ENCODE measurements at places on chromosomes 6 and 20. TPM values are rescaled to one million over a fixed set of nuclear protein-coding genes. Genes with fewer than 3 reads are reported as not detected.
A peak's percentile ranks its signal among the peaks of the same experiment; 100 is the strongest.

- no peak for DNase-seq
Observed at GRCh38 chr6:11971154-11971553, 41.0 kb upstream of the HIVEP1 start.

GRCh38 chr20:24118034-24118433 is 129.5 kb upstream of the GGTLC1 start:
- DNase-seq: peak; percentile 24

DNA sequence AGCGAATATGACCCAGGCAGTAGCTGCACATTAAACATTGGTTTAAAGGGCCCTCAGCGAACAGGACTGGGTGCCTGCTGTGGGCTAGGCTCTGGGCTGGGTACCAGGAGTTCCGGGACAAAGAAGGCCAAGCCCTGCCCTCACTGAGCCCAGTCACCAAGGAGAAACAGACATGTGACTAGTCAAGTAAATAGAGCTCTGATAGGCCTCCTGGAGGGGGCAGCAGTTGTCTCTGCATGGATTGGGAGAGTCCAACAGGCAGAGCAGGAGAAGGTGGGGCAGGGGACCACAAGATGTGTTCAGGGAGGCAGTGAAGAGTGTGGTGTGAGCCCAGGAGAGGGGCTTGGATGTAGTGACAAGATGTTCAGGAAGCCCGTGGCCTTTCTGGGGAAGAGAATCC is 3.1 kb downstream of the HM13 start:
- DNase-seq: no peak

DNA sequence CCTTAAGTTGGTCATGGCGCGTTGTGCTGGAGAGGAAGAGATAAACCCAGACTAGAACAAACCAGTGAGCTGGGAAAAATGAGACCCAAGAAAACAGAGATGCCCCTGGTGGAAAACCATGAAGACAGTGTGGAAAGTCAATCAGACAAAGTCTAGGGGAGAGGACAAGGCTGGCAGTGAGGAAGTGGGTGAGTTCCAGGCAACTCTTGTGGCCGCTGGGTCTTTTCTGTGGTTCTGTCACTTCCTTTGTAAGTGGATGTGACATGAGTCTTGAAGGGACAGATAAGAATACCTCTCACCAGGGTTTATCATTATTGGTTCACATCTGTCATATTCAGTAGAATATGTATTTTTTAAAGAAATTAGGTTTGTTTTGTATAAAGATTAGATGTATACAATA is 738.4 kb downstream of the DHX35 start:
- DNase-seq: no peak

The E2F1 gene
- 9.8 TPM for polyA plus RNA-seq

DNA sequence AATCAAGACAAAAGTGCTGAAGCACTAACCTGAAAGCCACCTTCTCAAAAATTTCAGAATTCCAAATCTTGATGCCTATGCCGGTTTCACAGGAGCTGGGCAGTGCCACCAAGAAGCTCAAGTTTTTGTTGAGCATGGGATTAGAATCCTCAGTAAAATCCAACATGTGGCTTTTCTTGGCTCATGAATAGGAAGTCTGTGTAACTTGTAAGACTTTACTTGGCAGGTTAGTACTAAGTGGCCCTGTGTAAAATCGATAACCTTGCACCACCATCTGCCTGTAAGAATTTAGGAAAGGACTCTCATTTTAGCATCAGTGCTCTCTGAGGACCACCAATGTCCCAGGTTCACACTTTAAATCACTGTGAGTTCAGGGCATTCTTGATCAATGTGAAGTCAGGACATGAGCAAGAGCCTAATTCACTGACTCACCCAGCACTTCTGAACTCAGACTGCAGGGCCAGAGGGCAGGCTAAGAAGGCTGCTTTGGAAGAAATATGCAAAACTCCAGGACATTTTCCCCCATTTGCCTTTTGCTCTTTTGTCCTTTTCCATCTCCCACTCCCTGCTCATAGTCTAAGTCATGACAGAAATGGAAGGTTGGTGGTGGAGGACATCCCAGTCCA is 113.2 kb downstream of the EDN1 start:
- DNase-seq: no peak

DNA sequence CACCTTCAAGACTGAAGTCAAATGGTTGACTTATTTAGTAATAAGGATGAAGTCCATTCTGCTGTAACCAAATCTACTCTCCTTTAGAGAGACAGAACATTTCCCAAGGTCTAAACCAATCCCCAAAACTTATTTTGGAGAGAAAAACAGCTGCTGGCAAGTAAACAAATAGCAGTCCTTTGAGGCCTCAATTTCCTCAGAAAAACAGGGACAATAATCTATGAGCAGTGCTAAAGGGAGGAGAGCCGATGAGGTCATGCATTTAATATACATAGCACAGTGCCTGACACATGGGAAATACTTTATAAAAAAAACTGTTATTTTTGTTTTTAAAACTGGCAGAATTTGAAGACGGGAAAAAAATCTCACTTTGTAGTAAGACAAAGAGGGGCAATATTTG is 526.0 kb downstream of the EPM2A start:
- DNase-seq: peak; percentile 47

DNA sequence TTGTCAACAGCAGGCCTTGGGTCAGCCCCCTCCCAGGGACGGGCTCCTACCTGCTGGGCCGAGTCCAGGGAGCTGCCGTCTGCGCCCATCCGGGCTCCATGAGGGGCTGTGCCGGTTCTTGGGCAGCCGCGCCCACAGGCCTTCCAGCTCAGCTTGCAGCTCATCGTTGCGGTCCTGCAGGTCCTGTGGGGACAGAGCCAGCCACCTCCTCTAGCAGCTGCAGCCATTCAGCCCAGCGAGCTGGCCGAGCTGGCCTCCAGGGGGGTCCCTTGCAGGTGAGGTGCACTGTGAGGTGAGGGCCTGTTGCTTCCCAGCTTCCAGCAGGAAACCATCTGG is 74.4 kb downstream of the GINS1 start:
- DNase-seq: no peak

DNA sequence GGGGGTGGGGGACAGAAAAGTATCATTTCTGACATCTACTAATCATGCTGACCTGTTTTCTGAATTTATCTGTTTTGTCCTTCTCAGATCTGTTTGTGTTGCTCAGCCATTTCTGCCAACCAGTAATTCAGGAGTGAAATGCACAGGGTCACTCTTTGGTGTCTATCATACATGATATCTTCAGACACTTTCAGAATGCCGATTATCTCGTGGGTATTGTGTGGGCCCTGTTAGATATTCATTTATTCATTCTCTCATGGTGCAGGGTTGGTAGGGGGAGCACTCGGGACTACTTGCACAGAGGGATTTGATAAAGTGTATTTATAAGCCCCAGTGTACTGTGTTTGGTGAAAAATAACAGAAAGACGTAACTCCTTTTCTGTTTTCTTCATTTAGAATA is 101.2 kb upstream of the CITED2 start:
- no peak for DNase-seq

The SSTR4 gene
- polyA plus RNA-seq: not detected

DNA sequence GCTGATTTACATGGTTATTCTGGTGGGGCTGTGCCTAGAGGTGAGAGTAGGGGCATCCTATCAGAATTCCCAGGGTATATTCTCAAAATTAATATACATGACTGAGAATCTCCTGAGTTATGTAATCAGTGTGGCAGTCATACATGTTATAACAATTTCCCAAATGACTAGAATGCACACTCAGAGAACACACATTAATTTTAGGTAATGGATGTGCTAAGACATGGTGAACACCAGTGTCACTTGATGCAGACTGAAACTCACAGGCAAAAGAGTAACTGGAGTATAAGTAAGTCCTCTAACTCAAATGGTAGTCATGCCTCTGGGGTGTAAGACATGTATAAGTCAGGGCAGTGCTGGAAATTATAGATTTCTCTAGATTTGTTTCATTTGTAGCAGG is 1198.4 kb upstream of the CITED2 start:
- DNase-seq: no peak

The TRIM10 gene
- polyA plus RNA-seq: 0.32 TPM

The CNR1 gene
- 2.4 TPM for polyA plus RNA-seq

The BPI gene
- not detected for polyA plus RNA-seq

- no peak for DNase-seq
Observed at GRCh38 chr6:68691120-68691519, 56.0 kb downstream of the ADGRB3 start.

- DNase-seq: no peak
Observed at GRCh38 chr6:9095729-9096128, 660.4 kb upstream of the SLC35B3 start.

DNA sequence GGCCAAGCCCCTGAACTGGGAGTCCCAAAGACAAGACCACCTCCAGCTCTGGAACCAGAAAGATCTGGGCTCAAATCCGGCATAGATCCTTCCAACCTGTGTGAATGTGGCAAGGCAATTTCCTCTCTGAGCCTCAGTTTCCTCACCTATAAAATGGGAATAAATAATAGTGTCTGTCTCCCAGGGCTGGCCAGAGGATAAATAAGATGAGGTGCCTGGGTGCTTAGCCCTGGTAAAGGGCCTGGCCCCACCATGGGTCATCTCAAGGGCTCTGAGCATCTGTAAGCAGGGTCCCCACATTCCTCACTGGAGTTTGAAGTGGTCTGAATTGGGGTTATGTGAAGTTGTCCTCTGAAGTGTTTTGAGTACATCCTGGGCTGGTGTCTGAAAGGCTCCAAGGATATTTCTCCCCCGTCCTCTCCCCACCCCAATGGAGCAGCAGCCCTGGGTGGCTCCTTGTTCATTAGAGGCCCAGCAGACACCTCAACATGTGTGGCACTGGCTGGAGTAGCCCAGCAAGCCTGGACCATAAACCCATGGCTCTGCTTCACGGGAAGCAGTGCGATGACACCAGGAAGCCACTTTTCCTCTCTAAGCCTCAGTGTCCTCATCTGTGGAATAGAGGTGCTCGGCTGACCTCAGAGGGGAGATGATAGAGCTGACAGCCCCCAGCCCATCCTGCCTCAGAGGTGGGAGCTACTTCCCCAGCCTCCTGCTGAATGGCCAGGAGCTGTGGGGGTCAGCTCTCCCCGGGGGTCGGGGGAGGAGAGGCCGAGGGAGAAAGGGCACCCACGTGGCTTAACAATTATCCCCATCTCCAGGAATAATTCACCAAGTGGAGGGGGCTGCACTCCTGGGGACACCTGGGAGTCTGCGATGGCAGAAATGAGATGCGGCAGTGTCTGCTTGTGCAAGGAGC is 48.0 kb downstream of the HNF4A start:
- DNase-seq: no peak

GRCh38 chr6:88499845-88500699 is 333.9 kb upstream of the CNR1 start:
- no peak for DNase-seq

DNA sequence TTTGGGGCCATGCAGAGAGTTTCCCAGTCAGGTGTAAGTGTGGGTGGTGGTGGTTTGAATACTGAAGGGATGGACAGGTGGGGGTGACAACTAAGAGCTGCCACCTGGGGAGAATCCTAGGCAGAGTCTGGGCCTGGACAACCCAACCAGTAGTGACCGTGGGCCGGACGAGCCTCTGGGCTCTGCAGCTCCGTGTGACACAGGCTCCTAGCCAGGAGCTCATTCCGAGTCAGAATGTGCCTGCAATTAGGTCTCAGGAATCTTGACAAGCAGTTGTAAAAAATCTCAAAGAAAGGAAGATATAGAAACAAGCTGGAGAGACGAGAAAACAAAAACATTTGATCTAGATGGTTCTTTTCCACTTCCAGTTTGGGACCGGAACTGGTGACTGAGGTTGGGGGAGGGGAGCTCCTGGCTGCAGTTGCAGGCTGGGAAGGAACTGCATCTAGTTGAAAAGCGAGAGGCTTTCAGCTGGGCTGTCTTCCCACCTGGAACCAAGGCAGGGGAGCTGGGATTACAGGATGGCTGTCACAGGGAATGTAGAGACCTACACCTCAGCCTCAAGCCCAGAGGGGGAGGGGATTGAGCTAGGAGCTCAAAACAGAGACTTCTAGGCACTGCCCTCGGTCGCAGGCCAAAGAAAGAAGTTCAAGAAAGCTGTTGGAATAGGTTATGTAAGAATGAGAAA is 156.9 kb downstream of the PAX1 start:
- DNase-seq: no peak

- DNase-seq: no peak
Observed at GRCh38 chr6:14641423-14642135, 524.0 kb downstream of the CD83 start.

The SLC32A1 gene
- polyA plus RNA-seq: not detected

The GGT7 gene
- polyA plus RNA-seq: 15.5 TPM

DNA sequence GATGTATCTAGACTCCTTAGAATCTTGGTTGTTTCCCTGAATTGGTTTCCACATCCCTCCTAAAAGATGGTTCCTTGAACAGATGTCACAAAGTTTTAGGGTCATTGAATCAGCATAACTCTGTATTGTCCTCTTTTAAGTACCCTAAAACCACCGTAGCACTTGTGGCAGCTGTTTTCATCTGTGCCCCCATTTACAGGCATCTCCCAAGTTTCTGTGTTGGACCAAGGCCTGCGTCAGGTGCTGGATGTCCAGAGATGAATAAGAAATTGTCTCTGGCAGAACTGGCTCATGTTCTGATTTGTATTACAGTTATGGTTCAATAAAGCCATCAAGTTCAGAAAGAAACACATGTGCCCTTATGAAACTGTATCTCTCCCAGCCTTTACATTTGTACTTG is 48.3 kb downstream of the CTNNBL1 start:
- no peak for DNase-seq

DNA sequence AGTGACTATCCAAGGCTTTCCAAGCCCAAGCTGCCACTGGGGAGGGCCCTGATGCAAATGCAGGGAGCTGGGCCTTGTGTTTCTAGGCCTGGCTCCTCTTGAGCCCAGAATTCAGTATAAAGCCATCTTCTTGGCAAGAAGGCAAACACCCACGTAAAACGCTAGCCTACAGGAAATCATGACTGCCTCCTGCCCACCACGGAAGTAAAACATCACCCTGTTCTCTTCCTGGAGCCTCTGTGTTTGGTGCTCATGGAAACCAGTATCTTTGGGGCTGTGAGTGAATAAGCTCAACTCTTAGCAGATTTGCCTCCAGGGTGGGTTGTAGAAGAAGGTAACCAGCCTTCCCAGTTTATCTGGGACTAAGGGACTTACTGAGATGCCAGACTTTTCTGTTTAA is 271.0 kb downstream of the ZNF217 start:
- DNase-seq: no peak

DNA sequence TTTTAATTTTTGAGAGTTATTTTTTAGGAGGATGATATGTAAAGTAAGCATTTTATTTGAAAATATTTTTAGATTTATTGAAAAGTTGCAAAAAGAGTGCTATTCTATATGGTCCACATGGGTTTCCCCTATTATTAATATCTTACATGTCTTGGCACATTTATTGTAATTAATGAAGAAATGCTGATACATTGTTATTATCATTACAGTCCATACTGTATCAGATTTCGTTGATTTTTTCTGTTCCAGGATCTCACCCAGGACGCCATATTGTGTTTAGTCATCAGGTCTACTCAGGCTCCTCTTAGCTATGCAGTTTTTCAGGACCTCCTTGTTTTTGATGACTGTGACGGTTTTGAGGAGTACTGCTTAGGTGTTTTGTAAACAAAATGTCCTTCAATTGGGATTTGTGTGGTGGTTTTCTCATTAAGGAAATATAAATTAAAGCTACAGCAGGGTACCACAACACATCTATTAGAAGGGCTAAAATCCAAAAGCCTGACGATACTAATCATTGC is 281.0 kb downstream of the SAMD5 start:
- no peak for DNase-seq

Data from muscle of arm (tissue), 14 donors.